Left renal pelvis (tissue), 4 donors: ENCODE measurements at places on chromosomes 1 and 21.

DNA sequence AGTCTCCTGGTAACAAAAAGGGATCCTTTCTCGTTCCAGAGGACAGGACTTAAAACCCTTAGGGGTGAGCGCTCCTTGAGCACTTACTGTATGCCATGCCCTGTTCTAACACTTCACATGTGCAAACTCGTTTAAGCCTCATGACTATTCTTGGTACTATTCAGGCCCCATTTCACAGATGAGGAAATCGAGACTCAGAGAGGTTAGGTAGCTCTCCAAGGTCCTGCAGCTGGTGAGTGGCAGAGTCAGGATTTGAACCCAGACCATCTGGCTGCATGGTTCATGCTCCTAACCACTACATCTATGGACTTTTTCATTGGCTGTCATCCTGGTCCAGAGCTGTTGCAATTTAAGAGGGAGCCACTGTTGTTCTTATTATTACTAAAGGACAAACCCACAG lies 46.7 kb upstream of the WNT4 start:
- no peak for DNase-seq

DNA sequence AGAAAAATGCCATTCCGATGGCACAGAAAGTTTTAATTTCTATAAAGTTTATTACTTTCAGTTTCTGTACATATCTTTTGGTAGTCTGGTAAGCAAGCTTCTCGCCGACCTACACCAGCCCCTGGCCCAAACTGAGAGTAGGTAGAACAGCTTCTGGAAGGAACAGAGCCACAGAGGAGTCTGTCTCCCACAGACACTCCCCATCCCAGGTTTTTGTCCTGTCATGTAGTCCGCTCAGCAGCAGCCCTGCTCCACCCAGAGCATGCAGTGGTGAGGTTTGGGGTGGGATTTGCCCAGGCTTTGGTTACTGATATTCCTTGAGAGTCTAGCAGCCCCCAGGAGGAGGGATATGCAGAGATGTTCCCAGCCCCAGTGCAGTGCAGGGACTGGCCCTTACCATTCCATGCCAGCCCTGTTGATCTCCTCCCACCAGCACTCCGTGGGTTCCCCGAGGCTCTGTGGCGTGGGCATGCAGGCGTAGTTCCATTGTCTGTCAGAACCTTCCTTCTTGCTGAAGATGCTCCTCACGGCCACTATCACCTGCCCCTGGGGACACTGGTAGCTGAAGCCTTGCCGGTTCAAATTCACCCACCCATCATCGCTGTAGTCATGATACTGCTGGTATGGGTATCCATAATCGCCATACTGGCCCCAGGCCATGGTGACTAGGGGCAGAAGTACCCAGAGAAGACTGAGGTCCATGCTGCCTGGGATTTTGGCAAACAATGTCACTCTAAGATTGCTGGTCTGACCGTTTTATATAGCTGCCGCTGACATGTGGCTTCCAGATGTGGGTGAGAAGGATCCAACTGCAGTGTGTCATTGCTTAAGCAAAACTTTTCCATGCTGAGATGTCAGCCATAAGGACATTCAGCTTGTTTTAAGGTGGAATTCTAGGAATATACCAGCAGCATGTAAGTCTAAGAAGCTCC lies at the start of gene DPT:
TSS of gene DPT (minus strand) at position 734 of the 932 bp plus-strand sequence. CDS start at position 702, 32 bp downstream.
- DNase-seq = no peak

DNA sequence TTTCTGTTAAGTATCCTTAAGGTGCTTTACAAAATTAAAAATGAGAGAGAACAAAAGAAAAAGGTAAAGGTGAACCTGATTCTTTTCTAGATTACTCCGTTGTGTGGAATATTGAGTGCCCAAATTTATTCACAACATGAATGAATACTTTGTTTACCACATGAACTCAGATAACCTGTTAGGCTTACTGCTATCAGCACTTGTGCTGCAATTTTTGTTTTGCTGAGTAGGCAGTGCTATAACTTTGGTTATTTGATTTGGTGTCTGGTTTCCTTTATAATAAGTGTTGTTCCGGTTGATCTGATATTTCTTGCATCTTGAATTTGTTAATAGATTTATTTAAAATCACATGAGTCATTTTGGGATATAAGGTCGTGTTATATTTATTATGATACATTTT lies 195.9 kb downstream of the NEGR1 start:
- DNase-seq = no peak

GRCh38 chr1:246245541-246245940 lies 261.5 kb downstream of the SMYD3 start:
- DNase-seq = no peak

GRCh38 chr1:100397681-100398080 lies 45.4 kb downstream of the CDC14A start:
- DNase-seq = no peak

DNA sequence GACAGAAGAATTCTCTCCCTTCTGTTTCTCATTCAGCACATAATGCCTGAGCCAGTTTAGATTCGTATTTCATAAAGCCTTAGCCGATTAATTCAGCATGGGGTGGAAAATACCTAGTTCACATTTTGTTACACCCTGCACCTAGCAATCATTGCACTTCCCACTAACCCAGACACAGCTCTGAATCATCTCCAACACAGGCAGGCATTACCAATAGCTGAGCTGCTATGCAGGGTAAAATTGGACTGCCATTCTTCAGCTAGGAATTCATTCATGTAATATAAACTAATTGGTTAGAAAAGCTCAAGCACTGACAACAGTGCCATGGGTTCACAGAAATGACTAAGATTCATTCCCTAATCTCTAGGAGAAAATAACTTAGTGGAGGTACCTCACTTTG lies 26.9 kb upstream of the NKAIN1 start:
- no peak for DNase-seq

- no peak for DNase-seq
Observed at GRCh38 chr1:942411-942821, 16.6 kb downstream of the NOC2L start.
